Stimulated activated CD8-positive, alpha-beta memory T cell treated with anti-CD3 and anti-CD28 coated beads, Interleukin-7, amount 100 ng/mL, for 24 hours (primary cell): ENCODE measurements at places on chromosomes 13 and 19.

DNA sequence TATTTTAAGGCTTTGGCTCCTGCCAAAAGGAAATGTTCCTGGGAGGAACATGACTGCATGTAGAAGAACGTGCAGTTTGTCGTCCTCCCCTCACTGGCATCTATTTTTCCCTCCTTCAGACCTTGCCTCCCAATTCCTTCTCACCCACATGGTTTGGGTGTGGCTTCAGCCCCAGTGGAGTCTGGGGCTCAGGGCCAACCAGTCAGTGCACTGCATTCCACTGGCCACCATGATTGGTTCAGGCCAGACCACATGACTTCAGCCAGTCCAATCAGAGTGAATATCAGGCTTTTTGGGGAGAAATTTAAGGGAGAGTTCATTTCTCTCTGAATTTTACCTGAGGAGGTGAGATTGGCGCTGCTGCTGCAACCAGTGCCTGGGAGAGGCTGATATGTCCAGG lies 171.6 kb downstream of the ZIC5 start:
- no peak for DNase-seq

DNA sequence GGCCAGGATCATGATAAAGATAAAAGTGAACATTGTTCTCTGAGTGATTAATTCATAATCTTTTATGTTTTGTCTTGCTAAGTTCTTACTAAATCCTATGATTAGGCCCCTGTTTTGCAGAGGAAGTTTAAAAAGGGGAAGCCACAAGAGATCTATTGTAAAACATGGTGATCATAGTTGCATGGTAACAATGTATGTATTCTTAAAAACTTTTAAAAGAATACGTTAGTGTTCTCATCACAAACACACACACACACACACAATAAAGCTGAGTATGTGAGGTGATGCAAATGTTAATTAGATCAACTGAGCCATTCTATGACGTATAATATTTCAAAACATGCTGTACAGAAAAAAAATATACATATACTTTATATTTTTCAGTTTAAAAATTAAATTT lies 51.2 kb downstream of the MBD3L2B start:
- no peak for DNase-seq

GRCh38 chr19:51196181-51196580 lies 28.7 kb upstream of the CD33 start:
- no peak for DNase-seq

- DNase-seq = no peak
These were observed 1.0 kb upstream of the TYROBP start for GRCh38 chr19:35908973-35909683.

DNA sequence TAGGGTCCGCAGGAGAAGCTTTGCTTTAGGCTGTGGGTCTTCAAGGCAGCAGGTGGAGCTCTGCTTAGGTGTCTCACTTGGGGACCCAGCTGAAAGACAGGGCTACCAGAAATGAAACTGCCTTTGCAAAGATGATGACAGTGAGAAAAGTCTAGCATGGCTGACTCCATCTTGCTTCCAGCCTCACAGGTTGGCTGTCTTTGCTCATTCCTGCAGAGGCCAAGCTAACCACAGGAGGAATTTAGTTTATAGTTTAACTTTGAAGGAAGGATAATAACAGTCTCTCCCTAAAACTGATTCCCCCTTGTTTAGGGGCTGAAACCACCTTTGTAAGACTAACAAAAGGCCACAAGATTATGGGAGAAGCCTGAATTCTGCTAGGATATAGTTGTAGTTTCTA lies 252.4 kb downstream of the UQCRFS1 start:
- no peak for DNase-seq
